ENCODE measurements at places on chromosomes 7 and 10.

DNA sequence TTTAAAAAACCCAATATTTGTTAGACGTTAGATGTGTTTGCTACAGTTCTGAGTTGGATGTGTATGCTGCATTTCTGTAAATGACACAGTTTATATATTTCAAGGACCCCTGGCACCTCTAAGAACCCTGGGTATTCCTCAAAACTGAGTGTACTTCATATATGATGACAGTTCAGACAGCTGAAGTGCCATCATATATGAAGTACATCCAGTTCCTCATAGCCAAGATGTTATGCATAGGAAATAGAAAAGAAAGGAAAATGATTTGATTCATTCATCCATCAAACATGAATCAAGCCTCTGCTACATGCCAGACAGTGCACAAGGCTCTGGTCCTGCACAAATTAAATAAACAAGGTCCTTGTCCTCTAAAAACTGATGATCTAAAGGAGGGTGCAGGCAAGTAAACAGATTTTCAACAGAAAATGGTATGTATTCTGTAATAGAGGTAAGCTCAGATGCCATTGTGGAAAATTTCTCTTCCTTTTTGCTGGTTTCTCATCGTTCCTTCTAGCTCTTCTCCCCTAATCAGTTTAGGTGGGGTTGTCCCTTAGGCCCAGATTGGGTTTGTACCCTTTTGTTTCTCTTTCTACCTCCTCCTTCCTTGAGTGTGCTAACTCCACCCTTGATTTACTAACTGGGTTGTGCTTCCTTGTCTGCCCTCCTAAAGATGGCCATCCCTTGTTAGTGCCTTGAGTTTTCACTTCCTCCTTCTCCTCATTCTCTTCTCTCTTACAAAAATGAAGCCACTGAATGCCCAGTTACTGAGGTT, 25.3 kb upstream of the SMIM30 start:
- DNase-seq, result no peak

- no peak for DNase-seq
Observed at GRCh38 chr10:118971187-118971586, 58.3 kb upstream of the NANOS1 start.

DNA sequence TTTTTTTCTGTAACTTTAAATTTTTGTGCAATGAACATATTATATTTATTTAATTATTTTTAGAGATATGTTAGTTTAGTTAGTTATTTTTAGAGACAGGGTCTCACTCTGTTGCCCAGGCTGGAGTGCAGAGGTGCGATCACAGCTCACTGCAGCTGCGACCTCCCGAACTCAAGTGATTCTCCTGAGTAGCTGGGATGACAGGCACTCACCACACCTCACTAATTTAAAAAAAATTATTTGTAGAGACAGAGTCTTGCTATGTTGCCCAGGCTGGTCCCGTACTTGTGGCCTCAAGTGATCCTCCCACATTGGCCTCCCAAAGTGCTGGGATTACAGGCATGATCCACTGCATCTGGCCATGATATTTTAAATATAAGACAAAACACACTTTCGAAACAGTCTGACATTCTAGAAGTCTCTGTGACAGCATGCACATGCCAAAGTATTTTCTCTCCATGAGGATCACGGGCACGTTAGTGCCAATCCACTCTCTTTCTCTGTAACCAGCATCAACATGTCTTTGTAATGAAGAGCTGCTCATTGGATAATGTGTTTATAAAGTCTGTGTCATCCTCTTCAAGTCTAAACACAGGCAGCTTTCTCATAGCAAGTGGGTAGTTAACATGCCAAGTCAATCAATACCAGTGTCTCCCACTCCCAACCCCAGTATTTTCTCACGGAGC, 137.4 kb downstream of the GLI3 start:
- DNase-seq, result no peak

GRCh38 chr10:70958396-70958795, 70.0 kb upstream of the PCBD1 start:
- no peak for DNase-seq

- no peak for DNase-seq
Observed at GRCh38 chr10:82318534-82318933, 443.5 kb downstream of the NRG3 start.

GRCh38 chr10:92747600-92747999, 57.8 kb downstream of the HHEX start:
- DNase-seq, result peak; percentile 56

DNA sequence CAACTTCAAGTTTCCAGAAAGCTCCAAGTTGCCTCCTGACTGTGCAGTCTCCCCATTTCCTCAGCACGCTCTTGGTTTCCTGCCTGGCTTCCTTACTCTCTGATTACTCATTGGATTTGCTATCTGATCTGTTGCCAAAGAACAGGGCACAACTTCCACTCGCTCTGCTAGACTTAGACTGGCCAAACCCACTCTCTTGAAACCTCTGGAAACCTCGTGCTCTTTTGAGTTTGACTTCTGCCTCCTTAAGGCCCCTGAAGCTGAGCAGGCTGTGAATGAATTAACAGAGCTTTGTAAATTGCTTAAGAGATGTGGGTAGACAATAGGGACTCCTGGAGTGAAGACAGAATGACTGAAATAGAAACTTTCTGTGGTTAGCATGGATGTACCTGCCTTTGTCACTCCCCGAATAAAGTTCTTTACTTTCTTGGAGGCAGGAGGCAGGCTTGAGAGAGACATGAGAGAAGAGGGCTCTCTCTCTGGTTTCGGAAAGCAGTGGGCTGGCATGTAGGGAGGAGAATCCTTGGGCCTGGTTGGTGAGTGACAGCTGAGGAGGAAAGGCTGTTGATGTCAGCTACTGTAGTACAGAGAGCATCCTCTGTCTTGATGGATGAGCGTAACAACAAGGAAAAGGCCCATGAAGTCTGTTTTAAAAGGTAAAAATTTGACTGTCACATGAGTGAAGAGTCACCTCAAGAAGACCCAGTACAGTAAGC, 70.8 kb downstream of the CHN2 start:
- no peak for DNase-seq

Data from Jurkat, Clone E6-1 (cell line).